ENCODE measurements at places on chromosomes 2 and 18.

DNA sequence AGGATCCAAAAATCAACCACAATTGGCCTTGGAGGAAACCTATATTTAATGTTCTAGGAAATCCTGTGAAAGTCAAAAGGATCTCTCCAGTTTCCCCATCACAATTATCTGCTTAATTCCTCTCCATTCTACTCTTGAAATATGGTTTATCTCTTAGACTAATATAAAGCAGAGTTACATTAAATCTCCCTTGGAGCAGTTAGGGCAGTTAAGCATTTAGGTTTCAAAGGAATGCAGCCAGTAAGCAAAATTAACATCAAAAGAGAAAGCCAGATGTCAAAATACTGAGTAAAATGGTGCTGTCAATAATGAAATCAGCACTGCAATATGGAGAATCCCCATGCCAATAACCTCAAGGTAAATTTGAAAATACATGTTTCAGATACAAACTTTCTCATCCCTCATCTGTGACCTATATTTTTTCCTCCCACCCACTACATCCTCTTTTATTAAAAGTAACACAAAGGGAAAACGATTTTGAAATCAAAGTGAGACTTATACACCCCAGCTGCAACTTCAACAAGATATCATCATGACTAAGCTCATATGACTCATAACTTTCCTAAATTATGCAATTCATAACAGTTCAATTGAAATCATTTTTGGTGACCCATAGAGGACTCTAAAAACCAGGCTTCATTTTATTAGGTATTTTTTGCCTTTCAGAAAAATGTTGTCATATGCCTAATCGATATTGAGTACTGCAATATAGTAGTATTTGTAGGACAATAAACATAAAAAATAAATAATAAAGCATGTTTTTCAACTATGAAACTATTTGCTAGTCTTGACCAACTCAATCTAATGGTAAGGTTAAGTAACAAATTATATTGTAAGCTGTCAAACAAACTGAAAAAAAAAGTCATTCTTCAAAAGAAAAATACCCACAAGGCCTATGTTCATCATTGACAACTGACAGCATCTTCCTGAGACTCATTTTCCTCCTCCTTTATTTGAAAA lies 3.1 kb downstream of the ADAM17 start:
- no peak for DNase-seq

DNA sequence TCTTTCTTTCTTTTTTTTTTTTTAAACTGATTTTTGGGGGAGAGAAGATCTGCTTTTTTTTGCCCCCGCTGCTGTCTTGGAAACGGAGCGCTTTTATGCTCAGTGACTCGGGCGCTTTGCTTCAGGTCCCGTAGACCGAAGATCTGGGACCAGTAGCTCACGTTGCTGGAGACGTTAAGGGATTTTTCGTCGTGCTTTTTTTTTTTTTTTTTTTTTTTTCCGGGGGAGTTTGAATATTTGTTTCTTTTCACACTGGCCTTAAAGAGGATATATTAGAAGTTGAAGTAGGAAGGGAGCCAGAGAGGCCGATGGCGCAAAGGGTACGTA lies 587 bp downstream of the MEIS1 start:
- DNase-seq: no peak

DNA sequence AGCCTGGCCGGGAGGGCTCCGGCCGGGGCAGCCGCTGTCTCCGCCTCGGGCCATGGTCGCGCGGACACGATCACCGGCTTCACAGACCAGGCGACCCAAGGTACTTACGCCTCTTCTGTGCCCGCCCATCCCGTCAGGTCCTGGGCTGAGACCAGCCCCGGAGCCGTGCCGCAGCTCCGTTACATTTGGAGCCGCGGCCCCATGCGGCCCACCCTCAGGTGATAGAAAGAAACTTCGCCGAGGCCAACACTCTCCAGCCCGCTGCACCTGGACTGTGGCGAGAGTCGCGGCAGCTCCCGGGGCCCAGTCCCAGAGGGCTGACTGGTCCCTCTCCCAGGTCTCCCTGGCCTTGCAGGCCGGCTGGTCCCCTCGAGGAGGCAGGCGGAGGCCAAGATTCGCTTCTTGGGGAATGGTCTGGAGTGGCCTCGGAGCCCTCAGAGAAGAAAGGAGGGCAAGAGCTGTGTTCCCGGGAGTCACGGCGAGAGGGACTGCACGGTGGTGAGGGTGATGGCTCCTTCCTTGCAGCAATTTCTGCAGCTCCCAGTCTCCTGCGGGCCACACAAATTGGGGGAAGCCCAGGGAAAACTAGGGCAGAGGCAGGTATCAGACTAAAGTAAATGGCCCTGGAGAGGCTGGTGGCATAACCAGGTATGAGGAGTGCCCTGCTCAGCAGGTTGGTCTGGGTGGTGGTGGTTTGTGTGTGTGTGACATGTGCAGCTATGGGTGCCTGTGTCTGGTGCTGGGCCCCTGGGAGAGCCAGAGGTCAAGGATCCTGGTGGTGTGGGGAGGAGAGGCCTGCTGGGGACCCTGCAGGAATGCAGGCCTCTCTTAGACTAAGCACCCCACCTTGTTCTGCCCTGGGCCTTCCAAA lies 822 bp downstream of the GDF7 start:
- DNase-seq: no peak

GRCh38 chr18:6054256-6054842 lies 159.0 kb upstream of the TMEM200C start:
- DNase-seq: no peak

DNA sequence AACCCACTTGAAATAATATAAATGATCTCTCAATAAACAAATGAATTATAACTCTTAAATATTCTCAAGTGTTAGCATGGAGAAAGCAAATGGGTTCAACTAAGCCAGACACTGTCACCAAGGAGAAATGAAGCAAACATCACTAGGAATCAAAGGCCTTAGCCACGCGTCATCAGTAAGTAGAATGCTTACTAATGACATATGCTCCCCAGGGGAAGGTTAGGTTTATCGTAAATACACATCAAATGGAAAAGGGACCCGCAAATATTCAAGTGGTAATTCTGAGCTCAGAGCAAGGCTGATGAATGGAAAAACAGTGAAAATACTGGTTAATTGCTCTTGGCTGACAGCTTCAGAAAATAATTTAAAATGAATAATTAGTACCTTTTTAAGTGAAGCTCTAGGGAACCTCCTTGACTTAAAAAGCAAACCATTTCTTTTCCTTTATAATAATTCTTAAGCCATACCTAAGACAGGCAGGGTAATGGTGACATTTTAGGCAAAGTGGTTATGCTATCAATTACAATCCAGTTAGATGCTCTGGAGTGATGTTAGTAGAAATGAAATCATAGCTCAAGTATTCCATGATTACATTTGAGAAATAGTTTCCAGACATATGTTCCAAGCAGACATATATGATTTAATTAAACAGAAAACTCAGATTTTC lies 101.5 kb downstream of the ALPK2 start:
- DNase-seq: no peak

GRCh38 chr2:40466332-40466906 lies 14.5 kb upstream of the SLC8A1 start:
- no peak for DNase-seq

GRCh38 chr18:35141567-35142274 lies 99.1 kb upstream of the ZNF397 start:
- no peak for DNase-seq

- DNase-seq: no peak
Measured at GRCh38 chr2:31148514-31148913, 10.3 kb upstream of the GALNT14 start.

- DNase-seq: no peak
Measured at GRCh38 chr2:43238813-43239212, 12.4 kb upstream of the ZFP36L2 start.

DNA sequence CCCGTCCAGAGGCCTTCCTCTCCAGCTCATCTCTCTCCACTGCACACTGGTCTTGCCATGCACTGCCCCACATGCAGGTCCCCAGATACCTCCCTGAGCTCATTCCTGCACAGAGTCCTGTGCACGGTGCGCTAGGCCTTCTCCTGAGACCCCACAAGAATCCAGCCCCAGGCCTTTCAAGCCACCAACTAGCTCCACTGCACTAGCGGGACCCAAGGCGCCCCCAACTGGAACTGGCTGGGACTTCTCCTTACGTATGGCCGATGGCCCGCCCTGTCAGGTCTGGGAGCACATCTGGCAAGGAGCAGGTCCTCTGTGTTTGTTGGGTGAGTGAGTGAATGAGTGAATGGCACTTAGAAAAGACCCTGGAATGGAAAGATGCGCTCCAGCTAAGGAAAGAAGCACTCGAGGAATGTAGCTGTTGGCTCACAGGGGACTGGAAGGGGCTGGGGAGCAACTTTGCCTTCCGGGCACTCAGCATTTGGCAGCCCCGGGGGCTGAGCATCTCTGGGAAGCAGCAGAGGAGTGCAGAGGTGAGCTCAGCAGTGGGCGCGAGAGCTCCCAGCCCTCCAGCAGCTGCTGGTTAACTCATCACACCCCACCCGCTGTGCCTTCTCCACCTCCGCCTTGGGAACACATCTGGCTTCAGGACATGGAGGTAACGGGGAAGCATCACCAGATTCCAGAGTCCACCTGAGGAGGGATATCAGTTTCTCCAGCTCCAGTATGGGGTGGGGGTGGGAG lies 223.1 kb downstream of the GLI2 start:
- no peak for DNase-seq

DNA sequence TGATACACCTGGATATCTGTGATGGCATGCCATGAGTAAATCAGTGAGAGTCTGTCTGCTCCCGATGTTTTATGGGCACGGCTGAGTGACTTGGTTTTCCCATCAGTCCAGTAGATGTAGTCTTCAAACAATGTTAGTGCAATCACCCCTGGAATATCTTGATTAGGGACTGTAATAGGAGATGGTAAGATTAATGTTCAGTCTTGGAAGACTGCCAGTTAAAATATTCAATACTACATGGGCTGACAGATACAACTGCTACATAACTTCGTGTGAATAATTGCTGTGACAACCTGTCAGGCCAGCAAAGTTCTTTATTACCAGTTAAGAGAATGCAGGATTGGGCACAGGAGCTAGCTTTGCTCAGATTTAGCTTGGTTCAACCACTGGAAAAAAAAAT lies 1673.3 kb downstream of the LRP1B start:
- DNase-seq: no peak

DNA sequence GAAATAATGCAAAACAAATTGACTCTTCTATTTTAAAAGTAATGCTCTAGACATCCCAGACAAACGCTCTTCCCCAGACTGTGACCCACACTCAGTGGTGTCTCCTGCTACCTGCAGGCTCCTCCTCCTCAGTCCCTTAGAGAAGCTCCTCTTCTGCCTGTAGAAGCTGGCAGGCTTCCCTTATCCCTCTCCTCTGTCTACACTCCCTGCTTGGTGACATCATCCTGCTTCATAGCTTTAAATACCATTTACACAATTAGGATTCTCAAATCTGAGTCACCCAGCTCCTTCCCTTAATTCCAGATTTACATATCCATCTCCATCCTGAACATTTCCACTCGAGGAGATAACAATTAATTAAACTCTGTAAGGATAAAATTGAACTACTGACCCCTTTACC lies 167.9 kb downstream of the FBXO15 start:
- no peak for DNase-seq

DNA sequence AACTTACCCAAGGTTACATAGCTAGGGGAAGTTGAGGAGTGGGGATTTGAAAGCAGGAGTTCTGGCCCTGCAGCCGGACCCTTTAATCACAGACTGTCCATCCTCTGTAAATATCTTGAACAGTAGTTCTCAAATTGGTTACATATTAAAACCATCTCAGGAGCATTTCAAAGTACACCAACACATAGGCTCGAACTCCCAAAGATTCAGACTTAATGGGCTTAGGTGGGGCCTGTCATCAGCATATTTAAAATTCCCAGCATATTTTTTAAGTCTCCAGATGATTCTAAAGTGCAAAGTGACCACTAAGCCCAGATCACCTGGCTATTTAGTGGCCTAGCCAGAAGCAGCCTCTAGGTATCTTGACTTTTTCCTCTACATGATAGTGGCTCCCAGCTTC lies 192.2 kb downstream of the ZNF385B start:
- no peak for DNase-seq

- DNase-seq: no peak
Measured at GRCh38 chr2:2738276-2738675, 407.2 kb upstream of the MYT1L start.

- DNase-seq: no peak
Measured at GRCh38 chr2:230453006-230453405, 37.0 kb downstream of the SP100 start.

- no peak for DNase-seq
Measured at GRCh38 chr2:238381341-238382115, 45.2 kb upstream of the ASB1 start.

GRCh38 chr2:201151127-201151981 lies 31.6 kb upstream of the CASP10 start:
- DNase-seq: no peak

DNA sequence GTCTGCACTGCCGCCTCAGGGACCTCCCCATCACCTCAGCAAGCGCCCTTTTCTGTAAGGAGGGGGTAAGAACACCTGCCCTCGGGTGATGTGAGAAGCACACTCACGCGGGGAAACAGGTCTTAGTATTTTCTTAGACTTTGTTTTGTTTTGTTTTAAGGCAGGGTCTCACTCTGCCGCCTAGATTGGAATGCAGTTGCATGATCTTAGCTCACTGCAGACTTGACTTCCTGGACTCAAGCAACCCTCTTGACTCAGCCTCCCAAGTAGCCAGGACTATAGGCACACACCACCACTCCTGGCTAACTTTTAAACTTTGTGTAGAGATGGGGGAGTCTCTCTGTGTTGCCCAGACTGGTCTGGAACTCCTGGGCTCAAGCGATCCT lies 37.1 kb downstream of the RAMP1 start:
- no peak for DNase-seq

DNA sequence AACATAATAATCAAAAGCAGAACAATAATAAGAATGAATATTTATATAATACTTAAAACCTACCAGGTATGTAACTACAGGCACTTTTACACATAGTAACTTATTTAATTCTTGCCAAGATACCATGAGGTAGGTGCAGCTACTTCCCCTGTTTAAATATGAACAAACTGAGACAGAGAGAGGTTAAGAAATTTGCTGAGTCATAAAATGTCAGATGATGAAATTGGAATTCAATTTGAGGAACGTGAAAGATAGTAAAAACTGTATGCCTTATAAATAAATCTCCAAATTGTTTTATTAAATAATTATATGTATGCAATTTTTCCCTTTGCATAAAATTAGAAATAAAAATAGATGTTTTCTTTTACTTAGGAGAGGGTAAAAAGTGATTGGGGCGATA lies 1103.3 kb upstream of the NRXN1 start:
- DNase-seq: no peak

Measured in activated CD4-positive, alpha-beta T cell treated with anti-CD3 and anti-CD28 coated beads, Interleukin-2, amount 50 U/mL, for 48 hours (primary cell).